T-cell (primary cell): ENCODE measurements at places on chromosomes 1 and 21.

DNA sequence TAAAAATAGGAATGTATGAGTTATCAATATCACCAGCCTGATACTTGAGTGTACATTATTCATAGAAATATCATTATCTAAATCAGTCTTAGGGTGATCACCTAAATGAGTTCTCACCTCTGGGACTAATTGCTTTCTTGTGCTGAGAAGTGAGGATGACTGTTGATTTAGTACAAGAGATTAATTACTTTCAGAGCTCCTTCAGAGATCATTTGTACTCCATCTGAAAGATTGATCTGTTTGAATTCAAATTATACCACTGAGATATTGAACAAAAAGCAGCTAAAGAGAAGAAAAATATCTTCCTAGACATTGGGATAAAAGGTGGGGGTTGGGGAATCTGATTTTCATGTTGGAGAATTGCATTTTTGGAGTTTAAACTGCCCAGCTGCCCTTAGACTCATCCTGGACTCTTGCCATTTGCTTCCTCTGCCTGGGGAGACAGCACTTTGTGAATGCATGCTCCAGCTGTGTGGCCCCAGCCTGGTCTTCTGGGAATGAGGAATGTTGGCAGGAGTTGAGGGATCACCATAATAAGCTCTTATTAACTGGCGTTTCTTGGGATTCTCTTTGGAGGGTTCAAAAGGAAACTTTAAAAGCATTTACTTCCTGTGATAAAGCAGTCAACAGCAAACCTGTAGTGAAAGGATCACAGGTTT lies 19.7 kb upstream of the PGBD2 start:
- no peak overlapping the region for H3K4me3 ChIP-seq
- H3K4me1 ChIP-seq: no peaks in the 10 kb centered on the region
- no peaks in the 10 kb centered on the region for H3K27me3 ChIP-seq
- no peaks in the 10 kb centered on the region for H3K36me3 ChIP-seq

DNA sequence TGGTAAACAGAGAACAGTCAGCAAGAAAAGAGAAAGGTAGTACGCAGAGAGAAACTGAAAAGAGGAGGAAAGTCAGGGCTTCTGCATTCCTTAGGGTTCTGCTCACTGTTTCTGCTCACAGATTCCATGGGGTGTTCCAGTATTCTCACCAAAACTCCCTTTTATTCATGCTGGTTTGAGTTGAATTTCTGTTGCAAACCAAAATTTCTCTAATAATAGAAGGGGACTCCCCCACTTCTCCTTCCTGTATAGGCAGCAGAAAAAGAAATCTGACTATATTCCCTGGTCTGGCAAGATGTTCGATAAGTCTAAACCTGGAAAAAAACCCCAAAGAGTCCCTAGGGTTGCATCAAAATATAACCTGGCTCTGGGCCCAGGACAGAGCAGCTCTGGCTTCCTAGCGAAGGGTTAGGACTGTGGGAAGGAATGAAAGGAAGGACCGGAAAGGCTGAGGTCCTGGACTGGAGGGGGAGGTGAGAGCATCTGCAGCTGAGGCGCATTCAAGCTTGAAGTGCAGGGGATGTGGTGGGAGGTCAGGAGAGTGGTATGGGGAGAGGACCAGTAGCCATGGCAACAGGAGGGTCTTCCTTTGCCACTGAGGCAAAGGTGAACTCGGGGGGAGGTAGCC lies 18.8 kb upstream of the RGS16 start:
- H3K4me3 ChIP-seq: no peak overlapping the region
- no peaks in the 10 kb centered on the region for H3K4me1 ChIP-seq
- DNase-seq: no peak
- peaks cover 2% of the 10 kb centered on the region for H3K27me3 ChIP-seq

DNA sequence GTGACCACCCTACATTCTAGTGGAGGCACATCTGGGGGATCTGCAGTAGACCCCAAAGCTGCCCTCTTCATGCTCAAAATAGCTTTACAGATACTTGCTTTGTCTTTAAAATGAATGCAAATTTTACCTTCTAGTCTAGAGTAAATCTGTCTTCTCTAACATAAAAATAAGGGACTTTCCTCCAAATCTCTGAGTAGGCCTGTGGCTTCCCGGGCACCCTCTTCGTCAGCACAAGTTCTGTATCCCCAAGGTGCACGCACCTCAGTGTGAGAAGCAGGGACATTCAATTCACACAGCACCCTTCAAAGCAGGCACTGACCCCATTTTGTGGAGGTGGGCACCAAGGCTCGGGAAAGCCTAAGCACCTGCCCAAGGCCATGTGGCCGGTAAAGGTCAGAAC lies 19.0 kb downstream of the MEF2D start:
- peaks cover 71% of the 10 kb centered on the region for H3K36me3 ChIP-seq
- H3K27me3 ChIP-seq: no peaks in the 10 kb centered on the region
- DNase-seq: no peak

GRCh38 chr1:43464681-43465504 lies 11.2 kb upstream of the HYI start:
- no peaks in the 10 kb centered on the region for H3K27me3 ChIP-seq
- H3K36me3 ChIP-seq: no peaks in the 10 kb centered on the region
- no peak overlapping the region for H3K27ac ChIP-seq
- H3K4me3 ChIP-seq: no peak overlapping the region

DNA sequence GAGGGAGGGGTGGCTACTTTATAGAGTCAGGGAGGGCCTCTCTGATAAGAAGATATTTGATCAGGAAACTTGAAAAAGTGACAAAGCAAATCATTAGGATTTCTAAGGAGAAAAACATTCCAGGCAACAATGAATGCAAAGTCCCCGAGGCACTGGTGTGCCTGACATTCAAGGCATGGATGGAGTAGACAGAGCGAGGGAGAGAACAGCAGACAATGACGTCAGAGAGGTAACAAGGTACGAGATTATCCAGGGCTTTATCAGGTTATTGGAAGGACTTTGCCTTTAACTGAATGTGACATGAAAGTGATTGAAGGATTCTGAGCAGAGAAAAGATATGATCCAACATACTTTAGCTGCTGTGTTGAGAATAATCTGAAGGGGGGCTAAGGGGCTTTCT lies 72.4 kb upstream of the GNG4 start:
- H3K36me3 ChIP-seq: no peaks in the 10 kb centered on the region
- no peaks in the 10 kb centered on the region for H3K4me1 ChIP-seq
- no peak overlapping the region for H3K27ac ChIP-seq
- H3K4me3 ChIP-seq: no peak overlapping the region

DNA sequence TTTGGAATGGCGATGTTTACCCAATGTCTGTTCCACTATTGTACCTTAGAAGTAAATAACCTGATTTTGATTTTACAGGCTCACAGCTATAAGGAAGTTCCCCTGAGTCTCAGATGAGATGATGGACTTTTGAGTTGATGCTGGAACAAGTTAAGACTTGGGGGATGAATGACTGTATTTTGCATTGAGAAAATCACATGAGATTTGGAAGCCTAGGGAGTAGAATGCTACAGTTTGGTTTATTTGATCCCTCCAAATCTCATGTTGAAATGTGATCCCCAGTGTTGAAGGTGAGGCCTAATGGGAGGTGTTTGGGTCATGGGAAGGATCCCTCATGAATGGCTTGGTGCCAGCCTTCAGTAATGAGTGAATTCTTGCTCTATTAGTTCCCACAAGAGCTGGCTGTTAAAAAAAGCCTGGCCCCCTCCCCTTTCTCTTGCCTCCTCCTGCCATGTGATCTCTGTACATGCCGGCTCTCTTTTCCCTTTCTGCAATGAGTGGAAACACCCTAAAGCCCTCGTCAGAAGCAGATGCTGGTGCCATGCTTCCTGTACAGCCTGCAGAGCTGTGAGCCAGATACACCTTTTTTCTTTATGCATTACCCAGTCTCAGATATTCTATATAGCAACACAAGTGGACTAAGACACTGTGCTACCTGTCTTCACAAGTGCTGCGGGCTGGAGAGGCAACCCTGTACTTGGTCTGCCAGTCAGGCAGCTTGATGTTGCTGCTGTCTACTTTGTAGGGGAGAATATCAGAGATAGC lies 77.0 kb upstream of the TLR5 start:
- H3K4me3 ChIP-seq: no peak overlapping the region
- peaks cover 2% of the 10 kb centered on the region for H3K4me1 ChIP-seq
- peaks cover 2% of the 10 kb centered on the region for H3K36me3 ChIP-seq
- DNase-seq: no peak

DNA sequence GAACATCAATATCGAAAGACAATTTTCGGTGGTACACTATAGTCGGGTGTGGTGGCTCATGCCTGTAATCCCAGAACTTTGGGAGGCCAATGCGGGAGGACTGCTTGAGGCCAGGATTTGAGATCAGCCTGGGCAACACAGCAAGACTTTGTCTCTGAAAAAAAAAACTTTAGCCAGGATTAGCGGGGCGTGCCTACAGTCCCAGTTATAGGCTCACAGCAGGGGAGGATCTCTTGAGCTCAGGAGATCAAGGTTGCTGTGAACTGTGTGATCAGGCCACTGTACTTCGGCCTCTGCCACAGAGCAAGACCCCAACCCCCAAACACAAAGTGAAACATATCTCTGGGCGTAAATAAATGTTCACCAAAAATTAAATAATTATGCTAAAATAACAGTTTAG lies 1.6 kb downstream of the TADA1 start:
- H3K4me3 ChIP-seq: no peak overlapping the region
- no peak overlapping the region for H3K27ac ChIP-seq
- no peaks in the 10 kb centered on the region for H3K27me3 ChIP-seq
- peaks cover 13% of the 10 kb centered on the region for H3K4me1 ChIP-seq
- no peaks in the 10 kb centered on the region for H3K36me3 ChIP-seq

DNA sequence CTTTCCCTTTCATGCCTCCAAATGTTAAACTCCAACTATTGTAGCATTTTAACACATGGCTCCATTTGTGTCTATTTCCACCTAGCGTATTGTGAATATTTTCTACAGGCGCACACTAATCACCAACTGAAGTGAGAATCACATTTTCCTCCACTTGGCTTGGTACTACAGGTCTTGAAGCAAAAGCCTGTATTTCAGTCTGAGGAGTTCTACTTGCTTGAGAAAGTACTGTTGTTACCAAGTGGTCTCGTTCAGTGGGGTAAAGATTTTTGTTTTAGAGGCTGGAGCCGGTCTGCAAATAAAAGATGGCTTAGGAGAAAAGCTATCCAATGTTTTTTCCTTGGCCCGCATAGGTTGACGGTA lies 550 bp upstream of the PTBP2 start:
- peaks cover 6% of the 10 kb centered on the region for H3K36me3 ChIP-seq
- H3K27me3 ChIP-seq: no peaks in the 10 kb centered on the region
- no peak overlapping the region for H3K27ac ChIP-seq

- no peak overlapping the region for H3K4me3 ChIP-seq
- no peak overlapping the region for H3K27ac ChIP-seq
- DNase-seq: no peak
- H3K27me3 ChIP-seq: no peaks in the 10 kb centered on the region
- peaks cover 12% of the 10 kb centered on the region for H3K4me1 ChIP-seq
- no peaks in the 10 kb centered on the region for H3K36me3 ChIP-seq
Observed at GRCh38 chr1:241637604-241638003, 2.6 kb downstream of the CHML start.

DNA sequence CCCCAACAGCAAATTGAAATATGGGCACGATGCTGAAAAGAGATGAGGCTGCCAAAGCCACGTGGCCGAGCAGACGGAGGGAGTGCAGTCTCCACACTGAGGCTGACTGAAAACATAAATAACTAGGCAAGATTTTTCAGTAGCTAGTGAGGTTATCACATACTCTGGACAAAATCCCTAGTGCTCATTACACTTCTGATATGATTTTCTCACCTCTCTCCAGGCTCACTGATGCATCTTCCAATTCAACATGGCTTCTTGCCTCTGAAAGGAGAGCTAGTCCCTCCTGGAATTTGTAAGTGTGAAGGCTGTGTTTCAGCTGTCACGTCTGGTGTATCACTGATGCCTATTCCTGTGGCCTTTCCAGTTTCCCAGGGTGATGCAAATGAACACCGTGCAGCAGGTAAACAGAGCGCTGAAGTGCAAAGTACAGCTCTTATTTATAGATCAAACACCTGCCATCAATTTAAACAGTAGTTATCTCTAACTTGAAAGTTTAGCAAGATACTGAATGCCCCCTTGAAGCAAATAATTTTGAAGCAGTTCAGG lies 656.1 kb downstream of the KIF26B start:
- no peaks in the 10 kb centered on the region for H3K36me3 ChIP-seq
- H3K27ac ChIP-seq: no peak overlapping the region
- H3K4me3 ChIP-seq: no peak overlapping the region
- no peak for DNase-seq

DNA sequence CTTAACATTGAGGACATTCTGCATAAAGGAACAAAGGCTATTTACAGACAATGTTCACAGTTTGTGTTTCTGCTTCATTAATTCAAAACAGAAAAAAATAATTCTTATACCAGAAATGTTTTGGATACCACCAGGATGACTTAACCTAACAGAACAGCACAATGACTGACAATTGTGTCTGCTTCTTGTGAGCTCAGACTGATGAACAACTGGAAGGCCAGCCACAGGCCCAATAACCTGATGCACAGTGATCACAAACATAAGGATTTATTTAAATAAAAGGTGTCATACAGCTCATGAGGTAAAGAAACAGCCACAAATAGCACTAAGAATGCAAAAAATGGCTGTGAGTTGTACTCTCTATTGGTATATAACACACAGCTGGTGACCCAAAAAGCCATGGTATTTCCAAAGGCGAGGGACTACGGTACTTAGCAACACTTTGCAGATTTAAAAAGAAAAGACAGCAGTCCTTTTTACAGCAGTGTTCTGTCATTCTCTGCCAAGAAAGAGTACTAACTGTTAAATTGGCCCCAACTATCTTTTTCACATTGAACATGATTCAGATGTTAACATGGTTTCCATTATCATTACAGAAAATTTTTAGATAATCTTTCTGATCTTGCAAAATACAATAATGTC lies 32.1 kb upstream of the DDAH1 start:
- DNase-seq: no peak
- H3K36me3 ChIP-seq: no peaks in the 10 kb centered on the region
- no peaks in the 10 kb centered on the region for H3K27me3 ChIP-seq
- H3K27ac ChIP-seq: no peak overlapping the region
- H3K4me3 ChIP-seq: no peak overlapping the region

GRCh38 chr1:228289996-228290881 lies 82.4 kb downstream of the OBSCN start:
- H3K36me3 ChIP-seq: peaks cover 10% of the 10 kb centered on the region
- H3K4me1 ChIP-seq: peaks cover 23% of the 10 kb centered on the region

DNA sequence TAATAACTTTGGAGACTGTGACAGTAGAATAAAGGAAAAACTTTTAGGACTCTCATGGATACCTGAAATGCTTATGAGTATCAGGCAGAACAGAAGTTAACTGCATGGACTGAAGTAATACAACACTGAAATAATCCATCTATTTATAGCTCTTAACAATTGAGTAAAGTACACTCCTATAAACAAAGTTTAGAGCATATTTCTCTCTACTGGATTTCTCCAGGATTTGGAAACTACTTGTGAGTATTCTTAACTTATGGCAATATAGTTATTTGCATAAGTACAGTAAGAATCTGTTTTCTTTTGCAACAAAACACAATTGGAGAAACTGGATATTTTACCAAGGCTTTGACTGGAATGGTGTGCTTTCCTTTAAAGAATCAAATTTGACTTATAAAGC lies 9.9 kb upstream of the CD48 start:
- H3K36me3 ChIP-seq: no peaks in the 10 kb centered on the region
- no peak overlapping the region for H3K27ac ChIP-seq
- H3K4me1 ChIP-seq: peaks cover 10% of the 10 kb centered on the region
- H3K4me3 ChIP-seq: no peak overlapping the region
